GM23248 (cell line): ENCODE measurements at places on chromosomes 11 and 22. TPM values are rescaled to one million over a fixed set of nuclear protein-coding genes. Genes with fewer than 3 reads are reported as not detected.
A peak's percentile ranks its signal among the peaks of the same experiment; 100 is the strongest.

- DNase-seq: no peak
These were observed 18.7 kb downstream of the EHF start for GRCh38 chr11:34639545-34639944.

DNA sequence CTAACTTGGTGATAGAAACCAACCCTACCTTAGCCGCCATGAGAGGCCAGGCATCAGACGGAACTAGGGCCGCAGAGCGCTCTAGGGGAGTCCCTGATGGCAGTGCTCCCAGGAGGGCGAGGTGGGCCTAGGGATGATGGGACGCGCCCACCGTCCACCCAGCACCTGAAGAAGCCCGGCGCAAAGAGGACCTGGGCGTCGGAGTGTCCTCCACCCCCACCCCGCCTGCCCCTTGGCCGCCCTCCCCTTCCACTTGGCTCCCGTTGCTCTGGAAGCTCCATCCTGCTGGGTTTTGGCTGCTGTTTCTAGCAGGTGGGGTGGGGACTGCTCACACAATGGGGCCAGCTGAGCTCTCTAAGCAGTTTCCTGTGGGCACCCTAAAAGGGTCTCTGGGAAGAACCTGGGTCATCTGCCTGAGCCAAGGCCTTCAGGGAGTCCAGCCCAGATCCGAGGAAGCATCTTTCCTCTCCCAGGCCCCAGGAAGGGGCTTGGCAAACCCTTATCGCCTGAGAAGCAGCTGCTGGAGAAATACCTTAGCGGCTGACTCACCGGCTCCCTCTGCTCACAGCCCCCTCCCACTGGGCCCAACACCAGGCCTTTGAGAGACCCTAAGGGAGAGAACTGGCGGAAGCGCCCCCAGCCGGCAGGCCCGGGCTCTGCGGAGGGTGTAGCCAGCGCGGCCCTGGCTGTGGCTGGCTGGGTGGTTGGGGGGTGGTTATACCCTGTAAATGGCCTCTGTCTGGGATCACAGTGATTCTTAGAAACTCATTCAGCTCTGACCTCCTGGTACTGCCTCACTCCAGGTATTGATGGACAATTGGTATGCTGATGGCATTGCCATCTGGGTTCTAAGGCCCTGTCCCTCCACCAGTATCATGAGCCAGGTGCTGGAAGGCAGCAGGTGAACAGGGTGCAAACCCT, 19.3 kb downstream of the CREB3L1 start:
- peak; percentile 83 for DNase-seq

DNA sequence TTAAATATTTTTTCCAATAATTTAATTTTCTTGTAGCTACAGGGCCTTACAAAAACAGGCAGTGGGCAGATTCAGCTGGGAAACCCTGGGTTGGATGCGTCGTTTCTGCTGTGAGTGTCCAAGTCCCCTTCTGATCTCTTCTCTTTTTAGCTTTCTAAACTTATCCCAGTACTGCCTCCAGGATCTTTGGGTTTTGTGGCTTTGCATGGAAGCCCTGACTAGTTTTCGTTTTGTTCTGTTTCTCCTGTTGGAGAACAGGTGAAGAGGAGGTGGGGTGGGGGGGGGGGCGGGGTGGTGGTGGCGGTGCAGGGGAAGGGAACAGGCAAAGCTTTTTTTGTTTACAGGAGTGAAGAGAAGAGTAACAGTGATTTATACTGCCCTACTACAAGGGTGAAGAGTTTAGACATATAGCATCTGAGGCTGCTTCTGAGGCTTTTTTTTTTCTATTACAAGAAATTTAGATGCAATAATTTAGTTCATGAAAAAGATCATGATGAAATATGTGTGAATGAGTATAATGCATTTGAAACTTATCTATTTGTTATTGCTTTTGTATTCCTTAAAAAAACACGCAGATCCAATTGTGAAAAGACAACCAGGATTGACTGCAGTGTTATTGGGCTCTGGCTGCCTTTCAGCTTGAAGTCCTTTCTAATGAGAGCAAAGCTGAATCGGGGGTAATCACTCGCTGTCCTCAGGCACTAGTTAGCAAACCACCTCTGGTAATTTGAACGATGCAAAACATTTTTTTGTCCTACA, 142.9 kb downstream of the NCAM1 start:
- no peak for DNase-seq

DNA sequence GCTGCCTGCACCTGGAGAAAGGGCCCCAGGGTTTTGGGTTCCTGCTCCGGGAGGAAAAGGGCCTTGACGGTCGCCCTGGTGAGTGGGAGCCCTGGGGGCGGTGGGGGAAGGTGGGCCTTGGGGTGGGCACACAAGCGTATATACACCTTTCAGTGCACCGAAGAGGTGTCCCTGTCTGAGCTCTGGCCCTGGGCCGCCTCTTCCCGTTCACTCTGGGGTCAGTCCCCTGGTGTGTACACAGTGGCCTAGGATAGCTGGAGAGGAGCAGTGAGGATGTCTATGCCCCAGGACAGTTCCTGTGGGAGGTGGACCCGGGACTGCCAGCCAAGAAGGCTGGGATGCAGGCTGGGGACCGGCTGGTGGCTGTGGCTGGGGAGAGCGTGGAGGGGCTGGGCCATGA, 2.8 kb downstream of the NHERF4 start:
- DNase-seq: no peak

DNA sequence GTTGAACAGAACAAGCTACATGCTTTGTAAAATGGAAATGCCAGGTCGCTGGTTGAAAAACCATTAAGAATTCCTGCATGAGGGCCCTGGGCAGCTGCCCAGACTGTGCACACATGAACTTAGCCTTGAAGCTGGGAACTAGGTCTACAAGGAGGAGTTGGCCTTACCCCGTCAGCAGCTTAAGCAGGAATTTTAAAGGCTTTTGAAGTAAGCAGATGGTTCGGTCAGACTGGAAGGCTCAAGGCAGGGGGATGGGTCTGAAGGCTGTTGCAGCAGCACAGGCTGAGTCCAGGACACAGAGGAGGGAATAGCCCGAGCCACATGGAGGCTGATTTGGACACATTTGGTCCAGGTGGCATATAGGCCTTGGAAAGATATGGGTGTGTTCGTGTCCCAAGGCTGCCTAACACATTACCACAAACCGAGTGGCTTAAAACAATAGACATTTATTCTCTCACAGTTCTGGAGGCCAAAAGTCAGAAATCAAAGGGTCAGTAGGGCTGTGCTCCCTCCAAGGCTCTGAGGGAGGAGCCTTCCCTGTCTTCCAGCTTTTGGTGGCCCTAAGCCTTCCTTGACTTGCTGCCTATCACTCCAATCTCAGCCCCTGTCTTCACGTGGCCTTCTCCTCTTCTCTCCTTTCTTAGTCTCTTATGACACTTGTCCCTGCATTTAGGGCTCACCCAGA, 11.6 kb downstream of the LIF start:
- no peak for DNase-seq

Gene MUC5B
- total RNA-seq: not detected in 2 replicates

Gene OR52A5
- total RNA-seq: not detected in 2 replicates

DNA sequence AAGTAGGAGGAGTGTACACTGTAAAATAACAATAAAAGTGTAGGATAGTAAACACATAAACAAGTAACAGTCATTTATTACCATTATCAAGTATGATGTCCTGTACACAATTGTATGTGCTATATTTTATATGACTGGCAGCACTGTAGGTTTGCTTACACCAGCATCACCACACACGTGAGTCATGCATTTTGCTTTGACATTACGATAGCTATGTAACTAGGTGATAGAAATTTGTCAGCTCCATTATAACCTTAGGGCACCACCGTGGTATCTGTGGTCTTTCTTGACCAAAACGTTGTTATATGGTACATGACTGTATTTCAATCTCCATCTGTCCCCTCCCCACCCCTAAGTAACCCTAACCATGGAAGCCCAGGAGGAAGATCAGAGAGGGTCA, 1.1 kb downstream of the DNAL4 start:
- DNase-seq: peak; percentile 59

Gene TPH1
- not detected in 2 replicates for total RNA-seq

DNA sequence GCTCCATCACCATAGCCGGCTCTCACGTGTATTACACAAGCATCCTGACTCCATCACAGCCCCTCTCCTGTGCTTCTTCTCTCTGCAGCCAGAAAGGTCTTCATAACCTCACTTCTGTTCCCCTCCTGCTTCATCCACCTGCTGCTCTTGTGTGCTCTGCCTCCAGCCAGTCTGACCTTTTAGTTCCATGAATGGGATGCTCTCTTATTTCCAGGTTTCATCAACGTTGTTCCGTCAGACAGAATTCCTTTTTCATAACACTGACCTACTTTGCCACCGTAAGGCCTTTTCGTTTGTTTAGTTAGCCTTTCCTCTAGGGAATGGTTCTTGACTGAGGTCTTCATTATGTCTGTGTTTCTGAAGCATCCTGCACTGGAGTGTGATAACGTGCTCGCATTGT, 18.8 kb downstream of the GRAMD1B start:
- DNase-seq: no peak

GRCh38 chr22:30312053-30312452, 14.7 kb downstream of the TBC1D10A start:
- peak; percentile 91 for DNase-seq

Gene GAB4
- not detected in 2 replicates for total RNA-seq

Gene EHF
- not detected in 2 replicates for total RNA-seq

Gene C11orf97
- total RNA-seq: not detected in 2 replicates

- no peak for DNase-seq
These were observed 97.3 kb downstream of the GUCY1A2 start for GRCh38 chr11:106920899-106921509.

GRCh38 chr22:35552196-35552842, 11.7 kb downstream of the RASD2 start:
- DNase-seq: peak; percentile 46

- DNase-seq: peak; percentile 49
These were observed 6.2 kb downstream of the MRGPRD start for GRCh38 chr11:68974421-68975194.

Gene OR8G5
- total RNA-seq: not detected in 2 replicates

DNA sequence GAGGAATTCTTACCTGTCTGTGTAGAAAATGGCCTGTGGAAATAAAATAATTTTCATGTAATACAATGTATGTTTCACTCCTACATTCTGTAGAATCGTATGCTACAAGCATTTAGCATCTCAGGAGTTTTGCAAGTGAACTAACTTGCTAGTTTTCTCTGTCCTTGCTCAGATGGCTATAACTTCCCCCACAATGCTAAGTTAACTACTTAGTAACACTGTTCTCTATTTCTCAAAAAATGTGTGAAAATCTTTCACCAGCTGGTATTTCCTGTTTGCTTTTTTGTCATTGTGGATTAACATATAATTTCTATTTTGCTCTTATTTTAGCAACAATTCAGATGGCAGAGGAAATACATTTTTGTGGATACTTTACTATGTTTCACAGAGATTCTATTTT, 4.4 kb downstream of the OR4S2 start:
- no peak for DNase-seq

Gene RASL10A
- total RNA-seq: not detected in 2 replicates

DNA sequence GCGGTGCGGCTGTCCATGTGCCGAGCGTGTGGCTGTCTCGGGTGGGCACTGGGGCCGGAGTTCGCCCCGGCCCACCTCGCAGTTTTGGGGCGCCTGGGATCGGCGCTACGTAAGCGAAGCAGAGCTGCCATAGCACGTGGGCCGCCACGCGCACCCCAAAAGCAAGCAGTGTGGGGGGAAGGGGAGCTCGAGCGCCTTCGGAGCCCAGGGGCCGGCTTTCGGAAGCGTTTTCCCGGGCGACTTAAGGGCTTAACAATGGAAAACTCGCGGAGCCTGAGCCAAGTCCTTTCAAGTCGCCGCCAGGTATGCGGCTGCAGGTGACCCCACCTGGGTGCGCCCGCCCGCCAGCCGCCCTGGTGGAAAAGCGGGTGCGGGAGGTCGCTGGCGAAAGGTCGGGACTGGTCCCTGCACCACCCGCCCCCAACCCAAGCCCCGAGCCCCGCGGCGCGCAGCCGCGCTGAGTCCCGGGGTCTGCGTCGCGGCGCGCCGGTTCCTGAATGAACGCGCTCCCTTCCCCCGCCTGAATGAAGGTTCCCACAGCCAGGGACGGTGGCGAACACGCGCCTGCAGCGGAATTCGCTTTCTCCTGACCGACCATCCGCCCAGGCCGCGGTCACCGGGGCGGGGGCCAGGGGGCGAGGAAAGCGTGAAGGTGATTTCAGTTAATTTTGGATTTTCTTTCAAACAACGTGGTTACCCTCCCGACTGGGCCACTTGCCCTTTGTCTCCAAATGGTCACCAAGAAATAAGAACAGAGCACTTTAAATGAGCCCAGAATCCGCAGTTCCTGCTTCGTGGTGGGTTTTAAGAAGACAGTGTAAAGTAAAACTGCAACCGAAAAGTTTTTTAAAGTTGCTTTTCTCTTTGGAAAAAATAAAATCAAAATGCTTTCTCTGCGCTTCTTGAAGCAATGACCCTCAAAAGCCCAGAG, 2.8 kb upstream of the CCND1 start:
- DNase-seq: peak; percentile 87

- no peak for DNase-seq
These were observed 281.7 kb upstream of the MTNR1B start for GRCh38 chr11:92687724-92688123.

Gene APOA1
- not detected in 2 replicates for total RNA-seq

Gene CAPN5
- total RNA-seq: 22.4 and 27.7 TPM in 2 replicates

GRCh38 chr22:19800761-19801244, 40.2 kb downstream of the TBX1 start:
- peak; percentile 60 for DNase-seq

DNA sequence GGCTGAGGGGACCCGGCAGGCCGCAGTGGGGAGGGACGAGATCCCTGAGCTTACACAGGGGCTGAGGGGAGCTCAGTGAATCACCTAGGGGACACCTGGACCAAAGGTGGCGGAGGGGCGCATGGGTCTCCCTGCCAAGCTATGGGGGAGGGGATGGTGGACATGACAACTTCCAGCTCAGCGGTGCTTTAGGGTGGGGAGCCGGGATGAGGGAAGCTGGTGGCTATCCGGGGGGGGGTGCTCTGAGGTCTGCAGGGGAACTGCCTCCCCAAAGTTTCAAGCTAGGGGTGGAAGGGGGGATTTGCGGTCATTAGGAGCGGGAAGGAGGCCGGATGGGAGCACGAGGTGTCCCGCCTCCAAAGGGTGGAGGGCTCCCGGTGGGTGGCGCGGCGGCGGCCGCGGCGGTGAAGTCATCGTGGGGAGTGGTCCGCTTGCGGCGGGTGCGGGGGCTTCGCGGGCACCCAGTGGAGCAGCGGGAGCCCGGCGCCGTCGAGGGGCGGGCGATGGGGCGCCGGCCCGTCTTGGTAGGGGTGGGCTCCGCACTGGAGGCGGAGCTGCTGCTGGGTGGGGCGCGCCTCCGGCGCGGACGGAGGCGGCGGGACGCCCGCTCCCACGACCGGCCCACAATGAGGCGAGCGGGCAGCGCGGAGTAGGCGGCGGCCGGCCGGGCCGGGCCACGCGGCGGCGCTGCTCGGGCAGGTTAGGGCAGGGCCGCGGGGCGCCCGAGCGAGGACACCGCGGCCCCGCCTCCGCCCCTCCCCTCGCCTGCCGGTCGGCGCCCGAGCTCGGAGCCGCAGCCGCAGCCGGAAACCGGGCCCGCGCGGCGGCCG, at the start of gene MICALL1:
TSS of gene MICALL1 (plus strand) at position 764 of the 830 bp plus-strand sequence. CDS start 126 bp downstream, outside the sequence.
- peak; percentile 91 for DNase-seq
